ENCODE measurements at places on chromosomes 3 and 15.

DNA sequence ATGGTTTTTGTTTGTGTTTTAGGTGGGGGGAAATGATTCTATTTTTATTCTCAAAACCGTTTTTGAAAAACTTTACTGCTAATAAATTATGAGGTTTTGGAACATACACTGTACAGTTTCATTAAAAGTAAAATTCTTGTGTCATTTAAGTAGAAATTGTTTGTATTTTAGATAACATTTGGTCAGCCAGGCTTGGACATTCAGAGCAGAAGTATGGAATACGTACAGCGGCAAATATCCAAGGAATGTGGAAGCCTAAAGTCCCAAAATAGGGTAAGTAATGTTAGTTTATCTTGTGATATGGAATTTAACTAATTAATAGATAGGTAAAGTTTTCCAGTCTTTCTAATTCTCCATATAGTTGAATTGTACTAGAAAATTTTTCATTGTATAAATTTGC is 96.6 kb downstream of the SPRED1 start:
- no peak for DNase-seq

- DNase-seq: no peak
These were observed 186.3 kb downstream of the FEZF2 start for GRCh38 chr3:62187022-62187431.

DNA sequence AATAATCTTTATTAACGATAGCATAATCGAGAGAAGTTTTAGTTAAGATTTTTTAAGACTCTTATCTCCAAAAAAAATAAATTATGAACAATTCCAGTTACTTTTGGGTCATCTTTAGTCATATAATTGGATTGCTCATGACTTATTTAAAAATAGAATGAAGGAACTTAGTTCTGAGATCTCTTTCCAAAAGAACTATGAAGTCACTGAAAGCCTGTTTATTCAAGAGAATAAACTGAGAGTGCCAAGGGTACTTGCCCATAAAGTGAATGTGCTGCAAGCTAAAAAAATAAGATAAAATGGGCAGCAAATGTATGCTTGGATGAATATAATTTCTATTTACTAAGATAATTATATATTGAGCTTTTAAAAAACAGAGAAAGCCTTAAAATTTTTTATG is 176.5 kb upstream of the PLSCR5 start:
- no peak for DNase-seq

DNA sequence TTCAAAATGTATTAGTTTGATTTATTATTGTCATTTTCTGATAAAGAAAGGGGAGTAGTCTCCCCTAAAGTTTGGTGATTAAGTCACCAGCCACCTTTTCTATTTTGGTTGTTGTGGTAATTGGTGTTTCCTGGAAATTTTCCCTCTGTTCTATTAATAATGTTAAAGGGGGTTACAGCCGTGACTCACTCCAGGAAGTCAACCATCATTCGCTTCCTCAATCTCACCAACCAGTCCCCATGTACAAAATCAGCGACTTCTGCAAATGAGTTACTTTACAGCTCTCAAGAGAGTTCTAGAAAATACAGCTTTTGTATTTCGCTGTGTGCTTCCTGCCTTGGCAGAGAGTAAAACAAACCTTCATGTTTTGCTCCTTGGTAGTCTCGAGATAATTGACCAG is 285.1 kb downstream of the LPP start:
- DNase-seq: no peak

DNA sequence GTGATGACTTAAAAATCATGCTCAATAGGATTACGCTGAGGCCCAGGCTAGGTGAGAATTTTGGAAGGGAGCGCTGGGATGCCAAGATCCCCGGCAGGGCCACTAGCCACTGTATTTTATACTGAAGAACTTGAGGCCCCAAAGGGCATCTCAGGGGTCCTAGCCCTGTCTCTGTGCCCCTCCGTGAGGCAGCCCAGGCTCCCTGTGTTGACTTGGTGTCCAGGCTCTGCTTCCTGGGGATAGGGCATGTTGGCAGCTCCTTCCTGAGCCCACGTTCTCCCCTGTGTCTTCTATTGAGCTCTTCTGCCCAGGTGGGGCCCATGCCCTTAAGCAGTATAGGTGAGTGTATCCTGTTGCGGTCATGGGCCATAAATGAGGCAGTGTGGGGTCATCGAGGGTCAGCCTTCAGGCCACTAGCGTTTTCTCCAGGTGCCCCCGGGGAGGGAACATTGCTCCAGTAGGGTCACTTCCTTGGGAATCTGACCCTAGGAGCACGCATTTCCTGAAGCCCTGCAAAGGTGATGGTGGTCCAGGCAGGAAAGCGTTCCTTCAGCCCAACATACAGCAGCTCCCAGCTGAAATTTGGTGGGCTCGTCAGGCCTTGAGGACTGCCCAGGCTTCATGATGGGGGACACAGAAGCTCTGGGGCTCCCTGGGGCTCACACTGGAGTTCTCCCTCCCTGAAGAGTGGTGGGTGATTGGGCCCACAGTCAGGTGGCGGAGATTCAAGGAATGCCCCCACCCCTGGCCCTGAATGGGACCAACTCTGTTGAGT is 189.4 kb downstream of the UBE3A start:
- DNase-seq: no peak

DNA sequence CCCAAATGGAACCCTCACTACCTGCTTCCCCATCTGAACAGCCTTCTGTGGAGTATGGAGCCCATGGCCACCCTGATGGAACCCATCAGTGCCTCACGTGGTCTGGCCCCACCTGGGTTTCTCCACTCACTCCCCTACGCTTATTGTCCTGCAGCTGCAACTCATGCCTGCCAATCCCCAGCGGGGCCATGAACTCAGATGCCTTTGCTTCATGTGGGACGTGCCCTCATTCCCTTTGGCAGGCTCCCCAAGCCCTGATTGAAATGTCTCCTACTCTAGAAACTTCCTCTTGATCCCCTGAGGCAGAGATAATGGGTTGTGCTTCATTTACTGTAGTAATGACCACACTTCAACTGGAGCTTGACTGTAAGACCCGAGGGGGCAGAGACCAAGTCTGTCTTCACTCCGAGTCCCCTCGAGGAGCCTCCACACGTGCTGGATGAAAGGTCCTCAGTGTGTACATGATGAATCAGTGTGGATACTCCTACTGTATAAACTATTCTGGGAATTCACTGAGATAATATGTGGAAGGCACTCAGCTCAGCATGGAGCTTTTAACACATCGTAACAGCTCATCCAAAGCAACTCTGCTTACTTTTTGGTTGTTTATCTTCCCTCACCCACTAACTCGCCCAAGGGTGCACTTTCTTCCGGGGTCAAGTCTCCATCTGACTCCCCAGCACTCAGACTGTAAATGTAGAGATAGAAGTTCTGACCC is 232.8 kb upstream of the BHLHE40 start:
- DNase-seq: no peak

- DNase-seq: no peak
These were observed 10.0 kb downstream of the DUOX1 start for GRCh38 chr15:45139770-45140169.

DNA sequence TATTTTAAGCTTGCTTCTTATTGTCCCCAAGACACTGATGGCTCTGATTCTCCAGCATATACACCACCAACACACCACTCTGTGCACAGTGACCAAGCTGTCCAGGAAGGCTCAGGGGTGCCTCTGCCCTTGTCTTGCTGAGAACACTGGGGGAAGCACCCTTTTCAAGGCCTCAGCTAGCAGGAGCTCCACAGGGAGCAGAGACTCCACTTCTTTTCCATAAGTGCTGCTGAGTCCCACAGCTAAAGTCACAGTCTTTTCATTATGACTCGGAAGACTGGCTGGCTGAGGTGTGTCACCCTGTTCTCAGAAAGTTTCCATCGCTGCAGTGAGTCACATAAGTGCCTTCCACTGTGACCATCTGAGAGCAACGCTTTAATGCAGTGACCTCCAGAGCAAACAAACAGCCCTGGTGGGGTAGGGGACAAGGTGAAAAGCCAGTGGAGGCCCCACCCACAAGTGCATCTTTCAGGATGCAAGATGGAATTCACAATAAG is 226.9 kb upstream of the CHRNA7 start:
- no peak for DNase-seq

GRCh38 chr3:4753073-4753691 is 226.1 kb upstream of the BHLHE40 start:
- no peak for DNase-seq

- DNase-seq: no peak
These were observed 916 bp downstream of the IDH3A start for GRCh38 chr15:78149805-78150751.

DNA sequence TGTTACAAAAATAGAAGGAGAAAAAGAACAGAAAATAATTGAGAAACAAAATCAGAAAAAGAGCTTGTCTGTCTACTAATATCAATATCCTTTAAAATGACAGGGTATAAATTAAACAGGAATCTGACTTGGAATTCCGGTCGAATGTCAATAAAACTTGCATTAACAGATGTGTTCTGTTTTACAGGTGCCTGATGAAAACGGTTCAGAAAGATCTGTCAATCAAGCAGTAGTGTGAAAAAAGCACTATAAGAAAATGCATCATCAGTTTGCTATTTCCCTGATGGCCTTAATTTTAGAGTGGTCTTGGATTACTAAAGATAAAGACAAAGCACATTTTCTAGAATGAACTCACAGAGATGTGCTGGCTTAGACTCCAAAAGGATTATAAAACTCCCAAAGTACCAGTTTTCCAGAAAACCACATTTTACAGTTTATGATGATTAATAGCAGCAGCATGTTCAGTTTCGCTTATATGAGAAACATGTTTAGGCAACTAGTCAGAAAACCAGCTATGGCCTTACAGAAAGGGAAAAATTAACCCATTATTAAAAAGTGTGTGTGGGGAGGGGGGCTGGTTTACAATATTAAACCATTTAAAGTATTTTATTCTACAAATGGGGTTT is 8.2 kb upstream of the C3orf38 start:
- DNase-seq: no peak

- no peak for DNase-seq
These were observed 93.1 kb downstream of the STAG1 start for GRCh38 chr3:136658946-136659682.

DNA sequence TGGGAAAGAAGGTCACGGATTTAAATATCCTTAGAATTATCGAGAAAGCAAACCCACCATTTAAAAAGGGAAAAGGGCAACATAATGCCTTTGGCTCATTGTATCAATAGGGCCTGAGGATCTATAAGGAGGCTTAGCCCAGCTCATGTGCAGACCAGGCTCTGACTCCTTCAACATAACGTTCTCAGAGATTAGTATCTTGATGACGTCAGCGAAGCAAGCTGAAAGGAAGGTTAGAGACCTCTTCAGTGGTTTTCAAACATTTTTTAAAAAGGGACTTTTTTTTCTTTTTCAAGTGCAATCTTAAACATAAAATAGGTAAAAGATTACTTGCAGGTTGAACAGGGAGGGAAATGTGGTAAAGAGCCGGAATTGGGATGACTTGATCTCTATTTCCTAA is 463.9 kb upstream of the ADAMTS9 start:
- no peak for DNase-seq

GRCh38 chr3:58536501-58537411 is at the start of gene ACOX2:
ACOX2 (minus strand) TSS chr3:58537190; CDS start chr3:58535106, 2,084 bp downstream.
- DNase-seq: no peak

- DNase-seq: no peak
These were observed 1.9 kb downstream of the PCLAF start for GRCh38 chr15:64379216-64379960.

DNA sequence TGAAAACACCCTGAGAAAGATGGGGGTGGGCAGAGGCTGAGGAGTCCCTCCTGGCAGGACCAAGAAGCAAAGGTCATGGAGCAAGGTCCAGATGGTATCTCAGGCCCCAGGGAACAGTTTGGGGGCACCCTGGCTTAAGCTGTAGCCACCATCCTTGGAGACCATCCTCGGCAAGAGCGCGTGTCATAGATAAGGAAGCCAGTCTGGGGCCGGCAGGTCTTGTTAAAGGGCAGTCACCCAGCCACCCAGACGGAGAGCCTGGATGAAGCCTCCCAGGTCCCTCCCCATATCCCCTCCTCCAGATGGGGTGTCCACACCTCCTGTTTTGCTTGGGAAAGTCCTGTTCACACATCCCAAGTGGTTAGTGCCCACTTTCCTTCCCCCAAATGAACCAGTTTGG is 191.1 kb downstream of the KLF13 start:
- DNase-seq: no peak

DNA sequence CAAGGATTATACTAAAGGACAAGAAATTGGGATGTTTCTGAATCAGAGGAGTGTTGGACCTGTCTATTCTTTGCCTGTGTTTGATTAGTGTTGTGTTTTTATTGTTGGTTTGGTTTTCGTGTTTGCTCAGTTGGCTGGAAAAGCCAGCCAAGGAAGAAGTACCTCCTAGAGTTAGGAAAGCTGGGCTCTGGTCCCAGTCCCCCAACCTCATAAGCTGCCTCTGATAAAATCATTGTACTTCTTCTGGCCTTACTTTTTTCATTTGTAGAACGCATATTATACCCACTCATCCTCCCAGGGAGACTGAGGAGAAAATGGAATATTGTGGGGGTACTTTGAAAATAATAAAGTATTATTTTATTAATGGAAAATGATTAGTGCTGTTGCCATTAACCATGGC is 177.4 kb upstream of the TRIM42 start:
- no peak for DNase-seq
